ENCODE measurements at places on chromosomes 11 and 22.

- no peak for DNase-seq
- peak overlapping the region; percentile 55 for H3K27ac ChIP-seq
- peaks cover 18% of the 10 kb centered on the region for H3K4me1 ChIP-seq
- no peak overlapping the region for H3K4me3 ChIP-seq
Observed at GRCh38 chr11:128715691-128716561, 22.1 kb downstream of the FLI1 start.

- H3K27ac ChIP-seq: no peak overlapping the region
- DNase-seq: no peak
- H3K27me3 ChIP-seq: no peaks in the 10 kb centered on the region
- no peak overlapping the region for H3K4me3 ChIP-seq
Observed at GRCh38 chr11:43693731-43694130, 13.2 kb downstream of the HSD17B12 start.

DNA sequence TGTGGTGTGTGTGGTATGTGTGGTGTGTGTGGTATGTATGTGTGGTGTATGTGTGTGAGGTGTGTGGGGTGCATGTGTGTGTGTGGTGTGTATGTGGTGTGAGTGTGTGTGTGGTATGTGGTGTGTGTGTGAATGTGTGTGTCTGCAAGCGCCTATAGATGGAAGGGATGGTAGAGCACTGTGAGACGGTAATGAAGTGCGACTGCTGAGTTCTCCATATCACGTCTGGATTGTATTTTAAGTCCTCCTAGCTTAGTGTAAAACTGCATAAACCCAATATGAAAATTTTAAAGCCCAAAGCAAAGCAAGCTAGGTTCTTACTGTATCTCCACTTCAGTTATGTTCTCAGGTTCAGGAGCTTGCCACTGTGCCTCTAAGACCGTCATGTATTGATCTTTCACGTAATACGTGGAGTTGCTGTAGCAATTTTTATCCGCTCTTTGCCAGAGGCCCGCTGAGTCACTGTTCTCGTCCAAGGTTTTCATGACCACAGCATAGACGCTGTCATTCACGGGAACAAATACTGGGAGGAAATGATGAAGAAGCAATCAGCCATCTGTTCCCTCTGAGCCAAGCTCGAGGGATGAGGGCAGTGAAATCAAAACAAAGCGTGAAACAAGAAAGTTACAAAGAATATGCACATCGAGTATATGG lies 5.5 kb downstream of the PLET1 start:
- H3K4me1 ChIP-seq: no peaks in the 10 kb centered on the region
- no peak overlapping the region for H3K4me3 ChIP-seq
- H3K27me3 ChIP-seq: no peaks in the 10 kb centered on the region
- DNase-seq: no peak
- H3K27ac ChIP-seq: no peak overlapping the region
- no peaks in the 10 kb centered on the region for H3K36me3 ChIP-seq

DNA sequence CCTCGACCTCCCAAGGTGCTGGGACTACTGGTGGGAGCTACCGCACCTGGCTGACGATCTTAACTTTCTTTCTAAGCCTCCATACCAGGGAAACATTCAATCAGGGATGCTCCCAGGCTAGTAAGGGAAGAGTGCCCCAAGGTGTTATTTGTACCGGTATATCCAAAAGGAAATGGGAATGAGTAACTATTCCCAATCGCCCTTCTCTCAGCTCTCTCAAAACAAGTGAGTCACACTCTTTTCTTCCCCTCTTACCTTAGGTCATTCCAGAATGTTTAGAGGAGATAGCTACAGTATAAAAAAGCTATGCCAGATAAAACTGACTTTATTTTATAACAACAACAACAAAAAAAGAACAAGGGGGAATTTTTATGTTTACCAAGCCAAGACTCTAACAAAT lies 13.7 kb downstream of the DCDC1 start:
- H3K4me1 ChIP-seq: no peaks in the 10 kb centered on the region
- no peaks in the 10 kb centered on the region for H3K36me3 ChIP-seq
- no peak overlapping the region for H3K4me3 ChIP-seq
- no peaks in the 10 kb centered on the region for H3K27me3 ChIP-seq
- DNase-seq: no peak

GRCh38 chr22:37259540-37260029 lies 15.5 kb upstream of the RAC2 start:
- DNase-seq: no peak
- no peaks in the 10 kb centered on the region for H3K27me3 ChIP-seq
- no peak overlapping the region for H3K27ac ChIP-seq
- H3K4me1 ChIP-seq: no peaks in the 10 kb centered on the region

GRCh38 chr22:38652859-38653258 lies 3.3 kb downstream of the FAM227A start:
- DNase-seq: no peak
- no peak overlapping the region for H3K4me3 ChIP-seq
- no peaks in the 10 kb centered on the region for H3K27me3 ChIP-seq
- H3K4me1 ChIP-seq: peaks cover 9% of the 10 kb centered on the region

All from ascending aorta (tissue), 2 donors.